ENCODE measurements at places on chromosomes 7 and 10.

- DNase-seq: peak; percentile 12
Measured at GRCh38 chr10:62424026-62424425, 49.9 kb downstream of the ZNF365 start.

DNA sequence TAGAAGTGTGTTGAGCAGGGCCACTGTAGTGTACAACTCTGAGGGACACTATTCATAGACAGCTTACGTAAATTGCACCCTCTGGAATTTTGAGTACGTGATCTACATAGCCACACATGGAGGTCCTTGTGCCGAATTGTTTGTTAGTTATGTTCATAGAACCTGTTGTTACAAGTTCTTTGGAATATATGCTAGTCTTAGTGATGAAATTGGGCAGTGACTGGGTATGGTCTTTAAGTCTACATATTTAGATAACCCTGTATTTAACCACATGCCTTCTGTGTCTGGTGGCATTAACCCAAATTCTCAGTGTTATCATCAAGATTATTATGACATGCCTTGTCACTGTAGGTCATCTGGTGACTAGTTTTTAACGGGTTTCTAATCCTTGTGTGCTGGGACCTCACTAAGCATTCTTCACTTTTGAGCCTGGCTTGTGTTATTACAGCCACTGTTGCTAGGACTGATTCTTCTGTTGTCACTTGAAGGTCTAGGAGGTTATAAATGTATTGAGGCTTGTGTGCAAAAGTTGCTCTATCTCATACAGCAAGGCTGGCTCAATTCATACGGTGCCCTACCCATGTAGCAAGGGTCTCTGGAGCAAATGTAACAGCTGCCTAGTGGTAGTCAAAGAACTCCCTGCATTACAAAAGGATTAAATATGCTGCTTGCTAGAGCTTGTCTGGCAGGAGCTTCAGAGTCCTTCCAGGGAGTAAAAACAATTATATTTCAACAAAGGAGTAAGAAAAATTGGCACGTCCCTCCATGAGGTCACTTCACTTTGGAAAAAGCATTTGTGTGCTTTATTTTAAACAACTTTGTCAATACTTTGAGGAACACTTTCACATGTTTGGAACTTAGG lies 65.4 kb downstream of the CDK14 start:
- DNase-seq: no peak

DNA sequence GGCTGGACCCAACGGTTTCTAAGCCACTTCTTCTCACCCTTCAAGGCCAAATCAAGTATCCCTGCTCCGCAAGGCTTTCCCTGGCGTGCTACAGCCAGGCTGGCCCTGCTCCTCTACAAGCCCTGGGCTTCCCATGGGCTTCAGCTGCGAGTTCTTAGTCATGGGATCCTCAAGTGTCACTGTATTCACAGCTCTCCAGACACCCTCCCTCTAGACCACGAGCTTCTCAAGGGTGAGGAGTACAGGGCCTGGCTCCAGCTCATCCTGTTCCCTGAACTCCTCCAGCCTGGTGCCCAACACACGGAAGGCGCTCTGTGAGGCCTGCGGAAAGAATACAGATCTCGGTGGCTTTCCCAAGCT lies 38.8 kb downstream of the FAM53B start:
- DNase-seq: no peak

DNA sequence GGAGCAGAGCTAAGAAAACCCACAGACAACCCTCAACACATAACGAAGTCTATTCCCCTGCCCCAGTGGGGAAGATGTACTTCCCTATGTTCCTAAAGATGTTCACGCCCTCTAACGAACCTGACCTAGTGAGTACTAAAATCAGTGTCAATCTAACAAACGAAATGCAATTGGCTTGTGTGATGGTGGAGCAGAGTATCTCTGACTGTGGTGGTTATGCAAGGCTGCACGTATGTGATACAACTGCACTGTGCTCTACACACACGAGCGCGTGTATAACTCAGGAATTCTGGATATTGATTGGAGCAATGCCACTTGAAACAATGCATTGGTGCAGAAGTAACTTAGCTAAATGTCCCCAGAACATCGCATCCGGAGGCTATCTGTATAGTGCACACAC lies 1.3 kb downstream of the ANKRD16 start:
- peak; percentile 49 for DNase-seq

DNA sequence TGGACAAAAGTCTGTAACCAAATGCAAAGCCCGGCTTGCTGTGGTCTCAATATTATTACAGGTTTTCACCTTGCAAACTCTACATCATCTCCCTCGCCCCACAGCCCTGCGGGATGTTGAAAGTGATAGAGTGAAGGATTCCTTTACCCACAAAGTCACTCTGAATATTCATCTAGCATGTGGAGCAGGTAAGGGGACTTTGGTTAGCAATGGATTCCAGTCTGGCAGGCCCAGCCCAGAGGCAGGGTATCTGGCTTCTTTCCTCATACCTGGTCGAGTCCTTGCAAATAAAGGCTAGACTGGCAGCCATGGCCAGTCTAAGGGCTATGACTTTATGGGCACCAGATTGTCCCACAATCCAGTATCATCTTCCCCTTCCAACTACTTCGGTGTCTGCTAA lies 3.2 kb downstream of the TAS2R40 start:
- no peak for DNase-seq

DNA sequence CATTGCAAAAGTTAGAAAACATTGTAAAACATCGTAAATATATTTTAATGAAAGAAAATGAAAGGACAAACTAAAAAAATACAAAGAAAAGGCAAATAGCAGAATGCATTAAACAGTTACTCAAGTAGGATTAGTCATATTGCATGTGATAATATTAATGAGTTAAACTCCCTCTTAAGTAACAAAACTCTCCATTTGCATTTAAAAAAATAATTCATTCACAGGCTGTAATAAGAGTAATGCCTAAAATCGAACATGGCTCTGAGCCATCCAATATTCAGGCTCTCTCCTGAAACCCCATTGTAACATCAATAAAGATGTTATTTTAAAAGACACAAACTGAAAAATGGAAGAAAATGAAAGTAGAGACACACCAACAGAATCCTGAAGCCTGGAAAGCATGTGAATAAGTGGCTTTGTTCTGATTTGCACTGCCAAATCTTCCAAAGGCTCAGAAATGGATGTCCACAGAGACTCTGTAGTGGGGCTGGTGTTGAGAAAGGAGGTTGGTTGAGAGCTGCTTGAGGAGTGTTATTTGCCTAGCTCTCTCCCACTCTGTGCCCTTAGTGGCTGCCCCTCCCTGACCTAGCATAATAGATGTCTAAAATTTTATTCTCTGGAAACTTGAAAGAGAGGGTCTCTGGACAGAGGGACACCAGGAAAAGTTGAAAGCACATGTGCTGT lies 268.3 kb upstream of the MEOX2 start:
- no peak for DNase-seq

DNA sequence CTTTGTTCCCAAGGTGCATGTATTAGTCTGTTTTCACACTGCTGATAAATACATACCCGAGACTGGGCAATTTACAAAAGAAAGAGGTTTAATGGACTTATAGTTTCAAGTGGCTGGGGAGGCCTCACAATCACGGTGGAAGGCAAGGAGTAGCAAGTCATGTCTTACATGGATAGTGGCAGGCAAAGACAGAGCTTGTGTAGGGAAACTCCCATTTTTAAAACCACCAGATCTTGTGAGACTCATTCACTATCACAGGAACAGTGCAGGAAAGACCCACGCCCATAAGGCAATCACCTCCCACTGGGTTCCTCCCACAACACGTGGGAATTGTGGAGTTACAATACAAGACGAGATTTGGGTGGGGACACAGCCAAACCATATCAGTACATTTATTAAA lies 92.9 kb downstream of the PPP1R3C start:
- DNase-seq: no peak

GRCh38 chr10:114684822-114685209 lies 26.7 kb upstream of the ABLIM1 start:
- no peak for DNase-seq

- DNase-seq: no peak
Measured at GRCh38 chr10:19317952-19318351, 269.4 kb downstream of the MALRD1 start.

GRCh38 chr10:45612741-45613140 lies 59.8 kb downstream of the ZFAND4 start:
- DNase-seq: no peak

- no peak for DNase-seq
Measured at GRCh38 chr10:132106431-132106830, 40.7 kb downstream of the JAKMIP3 start.

- DNase-seq: no peak
Measured at GRCh38 chr7:30595436-30596013, 847 bp downstream of the GARS1 start.

GRCh38 chr10:133088956-133089800 lies 1.5 kb downstream of the ADGRA1 start:
- no peak for DNase-seq

GRCh38 chr7:43643846-43644245 lies 60.9 kb downstream of the STK17A start:
- no peak for DNase-seq

DNA sequence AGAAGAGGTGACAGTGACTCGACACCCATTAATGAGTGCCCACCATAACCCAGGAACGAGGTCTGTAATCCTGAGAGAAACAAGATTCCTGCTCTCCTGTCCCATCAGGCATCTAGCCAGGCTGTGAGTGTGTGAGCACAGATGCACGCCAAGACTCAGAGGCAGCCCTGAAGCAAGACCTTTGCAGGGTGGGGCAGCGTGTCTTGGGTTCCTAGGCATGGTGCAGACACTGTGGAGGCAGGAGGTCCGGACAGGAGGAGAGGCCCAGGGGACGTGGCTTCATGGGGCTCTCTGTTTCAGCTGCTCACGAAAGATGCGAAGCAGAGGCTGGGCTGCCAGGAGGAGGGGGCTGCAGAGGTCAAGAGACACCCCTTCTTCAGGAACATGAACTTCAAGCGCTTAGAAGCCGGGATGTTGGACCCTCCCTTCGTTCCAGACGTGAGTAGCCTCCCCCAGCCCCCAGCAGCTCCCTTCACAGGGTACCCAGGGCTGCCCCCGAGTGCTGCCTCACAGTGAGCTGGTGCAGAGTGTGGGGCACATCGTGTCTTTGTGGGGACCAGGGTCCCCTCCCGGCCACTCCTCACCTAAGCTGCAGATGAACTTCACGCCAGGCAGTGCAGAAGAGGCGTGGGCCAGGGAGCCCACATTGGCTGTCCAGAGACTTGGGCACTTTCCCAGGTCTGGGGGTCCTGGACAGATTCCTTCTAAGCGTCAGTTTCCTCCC lies 94.5 kb downstream of the RGS10 start:
- no peak for DNase-seq

- no peak for DNase-seq
Measured at GRCh38 chr10:114404171-114405010, at the start of gene AFAP1L2. AFAP1L2 (minus strand) TSS chr10:114404502; CDS start chr10:114404455, 47 bp downstream.

- no peak for DNase-seq
Measured at GRCh38 chr7:47442605-47442865, 139.4 kb downstream of the TNS3 start.

- no peak for DNase-seq
Measured at GRCh38 chr10:7601023-7601656, 65.6 kb downstream of the ITIH5 start.

DNA sequence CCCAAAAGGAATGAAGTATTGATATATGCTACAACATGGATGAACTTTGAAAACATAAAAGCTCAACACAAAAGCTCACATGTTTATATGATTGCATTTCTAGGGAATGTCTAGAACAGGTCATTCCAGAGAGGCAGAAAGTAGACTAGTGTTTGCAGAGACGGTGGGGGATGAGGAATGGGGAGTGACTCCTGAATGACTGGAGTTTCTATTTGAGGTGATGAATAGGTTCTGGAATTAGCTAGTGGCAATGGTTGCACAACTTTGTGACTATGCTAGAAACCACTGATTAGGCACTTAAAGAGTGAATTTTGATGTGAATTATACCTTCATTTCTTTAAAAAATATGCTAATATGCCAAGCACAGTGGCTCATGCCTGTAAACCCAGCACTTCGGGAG lies 6.9 kb downstream of the KPNA7 start:
- no peak for DNase-seq

DNA sequence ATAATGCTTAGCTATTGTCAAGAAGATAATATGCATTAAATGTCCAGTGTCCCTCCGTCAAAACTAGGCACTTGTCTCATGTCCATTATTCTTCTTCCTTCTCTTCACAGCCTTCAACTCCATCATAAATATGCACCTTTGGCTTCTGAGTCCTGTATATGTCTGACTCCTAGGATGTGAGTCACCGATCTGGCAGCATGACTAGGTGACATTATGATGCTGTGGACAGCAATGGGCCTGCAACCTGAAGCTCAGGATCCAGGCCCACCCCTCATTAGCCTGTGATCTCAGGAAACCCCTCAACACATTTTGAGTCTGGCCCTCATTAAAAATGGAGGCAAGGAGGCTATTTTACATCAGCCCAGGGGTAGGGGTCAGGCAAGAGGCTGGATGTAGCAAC lies 362.5 kb upstream of the ZMIZ1 start:
- DNase-seq: no peak

DNA sequence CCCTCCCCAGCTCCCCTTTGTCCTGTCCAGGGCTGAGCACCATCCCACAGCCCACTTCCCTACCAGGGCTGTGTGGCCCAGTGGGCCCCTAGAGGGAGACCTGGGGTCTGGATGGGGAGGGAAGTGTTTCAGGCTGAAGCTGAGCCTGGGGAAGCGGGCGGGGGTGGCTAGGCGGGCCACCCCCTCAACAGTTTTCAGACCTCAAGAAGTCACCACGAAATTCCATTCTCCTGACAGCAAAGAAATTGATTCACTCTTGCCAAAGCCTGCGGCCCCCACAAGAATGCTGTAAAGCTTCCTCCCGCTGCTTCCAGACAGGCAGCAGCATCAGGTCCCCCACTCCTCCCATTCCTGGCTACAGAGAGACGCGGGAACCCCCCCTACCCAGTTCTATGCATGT lies 2.5 kb upstream of the LFNG start:
- no peak for DNase-seq

DNA sequence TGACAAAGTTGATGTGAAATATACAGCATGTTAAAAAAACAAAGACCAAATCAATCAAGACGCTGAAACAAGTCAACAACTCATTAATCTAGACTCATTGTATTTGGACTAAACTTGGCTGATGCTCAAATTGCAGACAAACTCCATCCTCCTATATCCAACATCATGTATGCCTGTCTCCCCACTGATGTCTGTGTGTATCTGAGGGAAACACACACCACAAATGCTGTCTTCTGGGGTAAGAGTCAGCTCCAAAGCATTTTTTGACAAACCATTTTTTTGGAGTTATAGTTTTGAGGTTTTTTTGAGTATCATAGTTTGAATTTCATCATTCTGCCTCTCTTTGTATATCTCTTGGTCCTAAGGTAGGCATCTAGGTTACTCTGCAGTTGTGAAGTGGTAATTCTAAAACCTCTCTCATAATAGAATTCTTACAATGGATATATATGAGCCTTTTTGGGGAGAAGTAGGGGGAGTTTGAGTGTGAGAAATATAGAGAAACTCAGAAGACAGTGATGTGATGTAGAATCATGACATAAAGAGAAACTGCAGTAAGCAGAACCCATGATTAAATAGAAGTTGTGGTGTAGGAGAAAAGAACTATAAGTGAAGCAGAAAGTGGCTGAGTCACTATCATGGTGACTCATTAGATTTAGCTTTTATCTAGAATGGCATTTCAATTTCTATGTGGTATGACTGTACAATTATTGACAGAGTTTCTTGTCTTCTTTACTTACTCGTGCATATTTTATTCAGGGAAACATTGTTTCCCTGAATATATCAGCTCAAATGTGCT lies 1531.1 kb upstream of the LRRTM3 start:
- DNase-seq: no peak

Data from AML-193 (cell line).